ENCODE measurements at places on chromosomes 7 and 10.

DNA sequence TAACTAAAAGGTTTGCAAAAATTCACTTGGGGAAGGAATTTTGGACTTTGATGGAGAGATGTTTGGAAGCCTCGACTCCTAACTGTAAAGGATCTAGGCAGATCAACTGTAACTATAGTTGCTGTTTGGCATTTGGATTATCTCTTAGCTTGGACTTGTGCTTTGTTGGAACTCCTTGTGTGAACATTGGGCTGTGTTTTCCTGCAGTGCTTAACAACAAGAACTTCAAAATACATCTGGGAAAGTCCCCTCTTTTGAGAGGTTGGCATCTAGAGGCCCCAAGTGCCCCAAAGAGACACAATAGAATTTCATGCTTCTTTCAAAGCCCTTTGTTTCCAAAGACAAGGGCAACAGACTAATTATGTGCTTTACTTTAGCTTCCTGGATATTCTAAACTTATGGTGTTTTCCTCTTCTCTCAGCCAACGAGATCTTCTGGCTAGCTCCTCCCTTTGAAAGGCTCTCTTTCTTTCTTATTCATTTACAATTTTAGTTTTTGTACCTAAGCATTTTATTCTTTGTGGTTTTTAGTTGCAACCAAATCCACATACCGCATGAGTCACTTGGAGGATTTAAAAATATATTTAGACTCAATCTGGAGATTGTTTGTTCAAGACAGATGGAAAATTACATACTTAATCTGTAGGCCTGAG, 11.6 kb downstream of the ABCA13 start:
- no peak for DNase-seq

- DNase-seq, result no peak
These were observed 40.5 kb downstream of the TBATA start for GRCh38 chr10:70744617-70745143.

GRCh38 chr10:59724098-59724938, 14.7 kb upstream of the SLC16A9 start:
- no peak for DNase-seq

GRCh38 chr10:78856421-78856820, 212.3 kb upstream of the ZMIZ1 start:
- DNase-seq, result no peak

DNA sequence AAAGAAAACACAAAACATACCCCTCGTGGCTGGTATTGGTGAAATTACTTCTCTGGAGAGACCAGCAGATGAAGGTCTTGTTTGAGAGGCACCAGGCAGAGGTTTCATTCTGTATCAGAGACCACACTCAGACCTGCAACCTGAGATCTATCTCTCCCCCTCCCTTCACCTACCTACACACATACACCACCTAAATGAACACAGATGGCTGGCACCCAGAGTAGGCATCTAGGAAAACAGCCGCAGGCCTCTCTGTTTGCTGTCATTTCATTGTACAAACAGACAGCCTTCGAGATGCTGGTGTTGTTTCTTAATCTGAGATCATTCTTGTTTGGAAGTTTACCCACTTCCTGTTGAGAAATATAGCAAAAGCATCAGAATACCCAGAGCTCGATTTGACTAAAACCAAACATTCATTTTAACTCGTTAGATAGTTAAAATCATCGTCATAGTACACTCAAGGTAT, 173.9 kb upstream of the SLC25A13 start:
- no peak for DNase-seq

GRCh38 chr7:2261611-2262010, 19.6 kb downstream of the NUDT1 start:
- DNase-seq, result no peak

- no peak for DNase-seq
These were observed 9.0 kb upstream of the UCN3 start for GRCh38 chr10:5355594-5356301.

- no peak for DNase-seq
These were observed 168.0 kb upstream of the LRRN3 start for GRCh38 chr7:110922906-110923305.

GRCh38 chr7:4261601-4261960, 420.5 kb upstream of the FOXK1 start:
- DNase-seq, result no peak

DNA sequence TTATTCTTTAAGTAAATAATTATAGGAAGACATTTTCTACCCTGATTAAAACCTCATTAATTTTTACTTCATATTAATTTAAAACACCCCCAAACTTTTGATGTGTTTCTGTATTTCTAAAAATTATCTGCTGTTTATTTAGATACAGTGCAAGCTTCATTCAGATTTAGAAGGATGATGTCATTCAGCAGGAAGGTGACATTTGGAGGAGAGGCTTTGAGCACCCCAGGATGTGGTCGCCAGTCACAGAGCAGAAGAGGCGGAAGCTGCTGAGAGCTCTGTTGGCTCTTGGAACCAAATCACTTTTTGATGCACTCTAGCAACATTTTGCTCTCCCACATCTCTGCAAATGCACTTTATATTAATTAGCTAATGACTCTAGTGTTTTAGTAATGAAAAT, 233.9 kb upstream of the CACNA2D1 start:
- no peak for DNase-seq

Data from NCI-H187 (cell line).